ENCODE measurements at places on chromosomes 5 and 9.

DNA sequence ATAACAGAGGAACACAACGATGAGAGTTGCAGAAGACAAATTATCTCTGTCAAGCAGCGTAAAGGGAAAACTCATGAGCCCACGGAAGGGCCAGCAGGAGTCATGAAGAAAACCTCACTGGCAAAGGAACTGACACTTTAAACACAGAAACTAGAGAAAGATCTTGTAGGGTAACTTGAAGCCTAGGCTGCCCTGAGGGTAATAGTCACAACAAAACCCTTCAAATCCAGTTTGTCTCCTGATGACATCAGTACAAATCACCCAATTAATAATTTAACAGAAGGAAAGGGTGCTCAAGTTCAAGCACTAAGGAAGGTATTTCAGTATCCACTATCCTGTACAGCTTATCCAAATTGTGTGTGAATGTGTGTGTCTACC, 549.1 kb downstream of the MTRR start:
- no peak for DNase-seq

- DNase-seq, result no peak
Observed at GRCh38 chr5:64612344-64612961, 77.8 kb upstream of the SHISAL2B start.

DNA sequence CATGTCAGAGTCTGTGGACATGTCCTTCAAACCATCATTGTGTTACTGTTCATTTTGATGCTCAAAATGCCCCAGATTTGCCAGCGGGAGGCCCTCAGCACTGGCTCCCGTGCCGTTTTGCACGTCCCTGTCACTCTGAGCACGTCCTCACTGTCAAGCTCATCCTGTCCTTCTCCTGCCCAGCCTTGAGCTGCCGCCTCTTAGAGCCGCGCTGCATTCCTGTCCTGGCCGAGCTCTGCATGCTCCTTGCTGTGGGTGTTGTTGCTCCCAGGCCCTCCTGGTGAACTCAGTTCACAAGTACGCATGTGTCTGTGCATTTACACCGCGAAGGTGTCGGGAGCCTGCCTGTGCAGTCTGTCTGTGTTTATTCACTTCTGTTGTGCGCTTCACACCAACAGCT, 62.2 kb downstream of the WNK2 start:
- DNase-seq, result no peak

GRCh38 chr5:57258052-57258451, 84.2 kb downstream of the GPBP1 start:
- no peak for DNase-seq

DNA sequence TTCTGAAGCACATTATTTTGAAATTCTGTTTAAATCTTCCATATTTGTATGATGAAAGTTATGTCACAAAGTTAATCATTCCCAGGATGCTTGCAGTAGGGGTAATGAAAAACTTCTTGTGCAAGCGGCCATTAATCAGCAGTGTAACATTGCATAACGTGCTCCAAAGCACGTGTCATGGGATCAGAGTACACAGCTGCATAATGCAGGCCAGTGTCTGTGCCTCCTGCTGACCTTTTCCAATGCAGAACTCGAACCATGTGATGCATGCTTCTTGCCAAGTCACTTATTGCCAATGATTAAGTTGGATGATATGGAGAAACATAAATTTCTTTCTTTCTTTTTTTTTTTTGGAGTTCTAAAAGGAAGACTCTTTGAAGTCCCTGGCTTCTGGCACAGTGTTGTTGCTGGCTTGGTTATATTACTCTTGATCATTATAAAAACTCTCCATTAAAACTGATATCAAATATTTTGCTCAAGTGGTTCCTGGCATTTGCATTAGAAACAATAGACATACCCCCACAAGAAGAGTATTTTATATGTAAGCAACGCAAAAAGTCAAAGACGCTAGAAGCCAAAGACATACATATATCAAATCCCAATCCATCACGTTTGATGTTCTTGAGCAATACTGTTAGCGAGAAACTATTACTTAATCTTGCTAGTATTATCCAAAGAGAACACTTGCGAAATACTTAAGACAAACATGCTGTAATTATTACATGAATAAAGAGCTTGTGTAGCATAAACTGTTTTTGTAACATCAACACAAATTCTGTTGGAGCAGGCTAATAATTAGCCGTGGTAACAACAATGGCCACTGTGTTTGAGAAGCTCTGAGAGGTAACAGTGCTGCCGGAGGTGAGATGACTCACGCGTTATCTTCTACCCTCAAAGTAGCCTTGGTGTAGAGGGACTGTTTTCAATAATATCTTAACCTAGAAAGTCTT, 164.2 kb downstream of the AUH start:
- DNase-seq, result no peak

GRCh38 chr9:135601988-135602387, 37.4 kb downstream of the GLT6D1 start:
- no peak for DNase-seq

GRCh38 chr5:65738305-65738704, 16.3 kb downstream of the NLN start:
- DNase-seq, result no peak

DNA sequence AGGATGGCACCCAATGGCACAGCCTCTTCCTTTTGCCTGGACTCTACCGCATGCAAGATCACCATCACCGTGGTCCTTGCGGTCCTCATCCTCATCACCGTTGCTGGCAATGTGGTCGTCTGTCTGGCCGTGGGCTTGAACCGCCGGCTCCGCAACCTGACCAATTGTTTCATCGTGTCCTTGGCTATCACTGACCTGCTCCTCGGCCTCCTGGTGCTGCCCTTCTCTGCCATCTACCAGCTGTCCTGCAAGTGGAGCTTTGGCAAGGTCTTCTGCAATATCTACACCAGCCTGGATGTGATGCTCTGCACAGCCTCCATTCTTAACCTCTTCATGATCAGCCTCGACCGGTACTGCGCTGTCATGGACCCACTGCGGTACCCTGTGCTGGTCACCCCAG, 25.4 kb downstream of the HRH2 start:
- no peak for DNase-seq

- DNase-seq, result no peak
Observed at GRCh38 chr5:164306662-164307061, 801.2 kb downstream of the MAT2B start.

- no peak for DNase-seq
Observed at GRCh38 chr5:97044052-97044451, 98.4 kb downstream of the LIX1 start.

DNA sequence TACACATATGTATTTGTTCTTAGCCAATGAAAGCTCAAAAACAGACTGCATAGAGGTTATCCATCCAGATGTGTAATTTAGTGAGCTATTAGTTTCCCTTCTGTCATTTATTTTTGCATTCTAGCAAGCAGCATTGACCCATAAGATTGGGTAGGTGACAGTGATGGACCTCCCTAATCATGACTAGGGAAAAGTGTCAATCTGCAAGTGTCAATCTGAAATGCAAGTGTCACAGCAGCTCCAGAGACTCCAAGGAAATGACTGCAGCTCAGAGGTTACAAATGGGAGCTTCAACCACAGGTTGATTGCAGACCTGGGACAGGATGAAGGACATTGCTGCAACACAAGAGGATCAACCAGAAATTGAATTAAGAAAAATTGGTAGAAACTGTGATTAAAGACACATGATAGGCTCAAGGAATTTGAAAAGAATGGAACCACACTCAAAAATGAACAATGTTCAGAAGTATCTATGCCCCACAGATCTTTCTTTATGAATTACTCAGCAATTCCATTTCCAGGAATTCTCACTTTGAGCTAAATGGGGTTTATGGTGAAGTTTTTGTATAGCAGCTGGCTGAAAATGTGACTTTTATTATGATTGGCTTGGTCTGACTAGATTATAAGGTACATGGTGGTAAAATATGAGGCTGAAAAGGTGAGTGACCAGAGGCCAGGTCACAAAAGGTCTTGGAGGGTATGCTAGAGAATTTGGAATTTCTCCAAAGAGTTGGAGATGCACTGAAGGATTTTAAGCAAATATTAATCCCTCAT, 59.6 kb upstream of the HTR4 start:
- no peak for DNase-seq

DNA sequence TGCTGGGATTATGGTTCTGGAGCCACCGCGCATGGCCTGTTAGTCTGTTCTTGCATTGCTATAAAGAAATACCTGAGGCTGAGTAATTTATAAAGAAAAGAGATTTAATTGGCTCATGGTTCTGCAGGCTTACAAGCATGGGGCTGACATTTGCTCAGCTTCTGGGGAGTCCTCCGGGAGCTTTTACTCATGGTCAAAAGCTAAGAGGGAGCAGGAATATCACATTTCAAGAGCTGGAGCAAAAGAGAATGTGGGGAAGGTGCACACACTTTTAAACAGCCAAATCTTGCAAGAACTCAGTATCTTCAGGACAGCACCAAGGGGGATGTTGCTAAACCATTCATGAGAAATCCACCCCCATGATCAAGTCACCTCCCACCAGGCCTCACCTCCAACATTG, 12.1 kb downstream of the JAK2 start:
- DNase-seq, result no peak

- DNase-seq, result no peak
Observed at GRCh38 chr9:73906671-73907070, 590.5 kb upstream of the RORB start.

- no peak for DNase-seq
Observed at GRCh38 chr5:14039063-14039462, 94.6 kb upstream of the DNAH5 start.

DNA sequence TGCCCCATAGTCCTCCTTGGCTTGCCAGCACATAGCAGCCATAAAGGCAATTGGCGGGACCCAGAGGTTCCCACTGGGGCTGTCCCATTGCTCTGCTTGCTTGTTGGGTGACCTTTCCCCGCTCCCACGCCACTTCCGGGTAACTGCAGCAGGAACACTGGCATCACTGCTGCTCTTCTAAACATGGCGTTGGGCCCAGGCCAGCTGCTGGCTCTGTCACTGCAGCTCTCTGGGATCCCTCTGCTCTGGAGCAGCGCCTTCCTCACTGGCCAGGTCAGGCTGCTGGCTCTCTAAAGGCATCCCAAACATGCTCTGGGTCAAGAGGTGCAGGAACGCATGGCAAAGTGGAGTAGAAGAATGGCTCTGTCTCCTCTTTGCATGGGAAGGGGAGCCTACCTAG, 92.9 kb downstream of the DRD1 start:
- no peak for DNase-seq

- DNase-seq, result no peak
Observed at GRCh38 chr5:115431116-115431515, 113.5 kb downstream of the FEM1C start.

DNA sequence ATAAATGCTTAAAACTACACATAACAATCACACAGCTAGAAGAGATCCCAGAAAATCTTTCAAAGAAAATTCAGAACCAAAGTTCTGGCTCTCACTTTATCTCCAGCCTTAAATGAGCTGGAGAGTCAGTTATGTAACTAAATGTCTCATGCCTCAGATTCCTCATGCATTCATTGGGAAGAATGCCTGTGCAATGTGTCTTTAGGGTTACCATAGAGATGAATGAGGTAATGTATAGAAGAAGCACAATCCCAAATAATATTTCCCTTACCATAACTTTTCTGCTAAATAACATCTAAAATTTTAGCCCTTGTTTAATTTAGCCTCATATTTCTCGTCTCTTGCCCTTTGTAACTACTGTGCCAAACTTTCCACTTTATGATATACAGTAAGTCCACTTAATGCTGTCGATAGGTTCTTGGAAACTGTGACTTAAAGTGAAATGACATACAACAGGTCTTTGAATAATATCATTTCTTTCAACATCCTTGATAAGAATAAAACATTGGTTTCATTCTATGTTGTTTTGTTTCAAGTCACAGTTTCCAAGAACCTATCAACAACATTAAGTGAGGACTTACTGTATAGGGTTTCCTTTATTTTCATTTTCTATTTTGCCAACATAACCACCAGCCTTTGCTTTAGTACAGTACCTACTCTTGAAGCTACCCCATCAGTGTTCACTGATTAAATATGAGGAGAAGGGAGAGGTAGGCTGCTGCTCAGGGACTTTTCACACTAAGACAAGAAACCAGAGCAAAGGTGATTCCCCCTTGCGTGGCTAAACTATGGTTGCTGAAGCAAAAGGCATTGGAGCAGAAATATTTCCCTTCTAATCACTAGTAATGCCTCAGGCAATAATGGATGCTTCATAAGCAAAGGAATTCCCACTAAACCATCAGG, 295.7 kb upstream of the PTGER4 start:
- no peak for DNase-seq

DNA sequence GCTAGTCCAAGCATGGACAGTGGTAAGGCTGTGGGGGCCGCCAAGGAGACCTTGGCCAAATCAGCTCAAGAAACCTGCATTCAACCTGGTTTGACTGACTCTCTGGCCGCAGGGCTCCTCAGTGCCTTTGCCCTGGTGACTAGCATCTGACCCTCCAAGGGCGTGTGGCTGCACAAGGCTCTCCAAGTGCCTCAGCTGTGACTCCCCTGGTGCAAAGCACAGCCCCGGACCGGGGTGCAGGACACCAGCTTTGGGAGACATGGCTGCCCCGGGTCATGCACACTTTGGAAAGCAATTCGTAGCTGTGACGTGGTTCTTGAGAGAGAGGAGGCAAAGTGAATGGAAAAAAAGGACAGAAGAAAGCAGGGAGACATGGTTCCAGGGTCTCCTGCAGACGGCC, 245.2 kb upstream of the IRX2 start:
- DNase-seq, result no peak
